ENCODE measurements at places on chromosomes 16 and 17.

GRCh38 chr17:62882284-62882683 is 74.2 kb upstream of the MARCHF10 start:
- DNase-seq = no peak

- no peak for DNase-seq
Observed at GRCh38 chr16:7086822-7087616, 245.6 kb upstream of the RBFOX1 start.

DNA sequence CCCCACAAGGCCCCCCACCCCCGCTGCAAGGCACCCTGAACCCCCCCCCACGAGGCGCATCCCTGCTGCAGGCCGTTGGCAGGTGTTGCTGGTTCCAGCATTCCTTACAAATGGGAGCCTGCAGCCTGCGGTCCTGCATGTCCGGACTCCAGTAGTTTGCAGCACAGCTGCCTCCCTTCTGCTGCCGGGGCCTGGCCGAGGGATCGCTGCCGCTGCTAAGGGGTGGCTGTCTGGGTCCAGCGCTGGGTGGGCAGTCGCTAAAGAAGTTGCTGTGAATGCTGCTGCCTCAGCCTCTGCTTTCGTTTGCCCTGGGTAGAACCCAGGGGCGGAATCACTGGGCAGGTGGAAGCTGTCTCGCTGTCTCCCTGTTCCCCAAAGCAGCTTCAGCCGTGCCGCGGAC is 11.8 kb downstream of the UTS2R start:
- DNase-seq = no peak

GRCh38 chr16:10253409-10253808 is 71.2 kb upstream of the GRIN2A start:
- no peak for DNase-seq

DNA sequence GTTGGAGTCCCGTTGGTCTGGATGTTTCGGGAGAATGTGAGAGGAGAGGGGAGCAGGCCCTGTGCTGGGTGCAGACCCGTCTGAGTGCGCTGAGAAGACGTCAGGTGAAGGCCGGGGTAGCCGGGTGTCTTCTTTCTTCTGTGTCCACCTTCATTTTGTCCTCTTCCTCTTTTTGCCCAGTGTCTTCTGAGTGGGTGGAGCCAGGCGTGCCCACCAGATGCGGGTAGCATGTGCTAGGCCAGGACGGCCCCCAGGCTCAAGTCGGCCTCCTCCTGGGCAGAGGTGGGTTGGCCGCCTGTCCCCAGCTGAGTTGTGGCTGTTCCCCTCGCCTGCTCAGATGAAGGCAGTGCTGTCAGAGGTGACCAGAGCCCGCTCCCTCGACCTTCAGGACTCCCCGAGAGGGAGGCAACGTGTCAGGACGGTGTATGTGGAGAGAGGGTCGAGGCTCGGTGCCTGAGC is 3.5 kb downstream of the METRNL start:
- DNase-seq = no peak

All from prostate gland (tissue), 2 donors.